Cerebellum (tissue), 4 donors: ENCODE measurements at places on chromosomes 5 and 9. TPM values are rescaled to one million over a fixed set of nuclear protein-coding genes. Genes with fewer than 3 reads are reported as not detected.

Gene SH3PXD2B
- total RNA-seq: 21.0 TPM

Gene NDFIP1
- 153 TPM for total RNA-seq

Gene PCDHAC1
- 32.4 TPM for total RNA-seq

Gene ELP1
- 53.3 TPM for total RNA-seq

Gene GPR151
- total RNA-seq: 0.18 TPM

Gene AKNA
- total RNA-seq: 10.6 TPM

DNA sequence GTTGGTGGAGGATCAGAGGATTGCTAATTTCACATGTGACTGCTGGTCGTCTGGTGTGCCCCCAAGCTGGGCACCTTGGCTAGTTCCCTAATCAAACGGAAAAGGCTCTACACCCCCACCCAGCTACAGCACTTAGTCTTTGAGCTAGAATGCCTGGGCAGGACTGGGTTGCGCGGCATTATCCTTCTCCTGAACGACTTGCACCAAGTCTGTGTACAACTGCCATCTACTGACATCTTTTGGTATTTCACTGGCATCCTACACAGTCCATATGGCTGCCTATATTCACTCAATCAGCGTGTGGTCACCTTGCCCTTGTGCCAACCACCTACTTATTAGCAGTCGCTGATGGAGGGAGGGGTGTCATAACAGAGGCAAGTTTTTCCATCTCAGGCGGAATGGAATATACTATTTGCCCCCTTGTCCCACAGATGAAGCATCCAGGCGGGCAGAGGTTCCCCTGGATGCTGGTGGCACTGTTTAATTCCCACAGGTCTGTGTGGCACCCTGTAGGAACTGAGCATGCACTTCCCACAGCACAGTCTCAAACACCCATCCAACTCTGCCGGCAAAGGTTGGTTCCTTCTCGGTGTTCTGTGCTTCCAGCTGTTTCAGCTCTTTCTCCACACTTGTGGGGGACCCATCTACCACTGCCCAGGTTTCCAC lies 150.1 kb downstream of the OSTF1 start:
- DNase-seq: no peak

- DNase-seq: no peak
Measured at GRCh38 chr5:178488696-178489095, 101.5 kb downstream of the COL23A1 start.

- no peak for DNase-seq
Measured at GRCh38 chr5:128358826-128359225, 179.2 kb downstream of the FBN2 start.

DNA sequence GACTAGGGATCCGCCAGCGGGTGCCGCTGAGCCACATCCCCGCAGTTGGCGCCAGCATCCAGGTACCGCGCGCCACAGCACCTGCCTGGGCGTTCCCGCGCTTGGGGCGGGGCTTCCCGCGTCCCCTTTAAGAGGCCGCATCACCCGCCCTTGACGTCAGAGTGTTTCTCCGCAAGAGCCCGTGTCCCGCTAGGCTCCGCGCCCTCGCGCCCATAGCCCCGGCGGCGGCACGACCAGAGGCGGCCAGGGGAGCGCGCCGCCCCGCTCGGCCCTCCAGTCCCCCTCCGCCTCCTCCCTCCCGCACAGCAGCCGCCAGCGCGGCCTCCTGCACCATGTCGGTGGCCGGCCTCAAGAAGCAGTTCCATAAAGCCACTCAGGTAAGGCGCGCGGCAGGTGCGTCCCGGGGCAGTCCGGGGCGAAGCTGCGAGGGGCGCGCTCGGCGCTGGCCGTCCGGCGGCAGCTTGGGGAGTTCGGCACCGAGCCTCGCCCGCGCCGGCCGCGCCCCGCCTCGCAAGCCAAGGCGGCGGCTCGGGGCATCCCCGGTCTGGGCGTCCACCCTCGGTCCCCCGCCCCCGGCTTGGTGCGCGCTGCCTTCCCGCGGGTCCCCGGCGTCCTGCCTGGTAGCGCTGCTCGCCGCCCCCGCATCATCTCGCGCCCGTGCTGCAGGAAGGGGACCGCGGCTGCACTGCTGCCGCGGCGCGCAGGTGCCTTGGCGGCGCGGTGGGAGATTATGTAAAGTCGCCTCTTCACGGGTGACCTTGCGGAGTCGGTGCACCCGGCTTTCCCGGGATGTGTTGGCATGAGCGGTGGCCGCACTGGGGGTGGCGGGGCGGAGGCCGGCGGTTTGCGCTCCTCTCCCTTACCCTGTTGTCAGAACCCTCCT lies at the start of gene SH3GL2:
TSS of gene SH3GL2 (plus strand) at position 156 of the 883 bp plus-strand sequence.
- peak; percentile 91 for DNase-seq

- DNase-seq: no peak
Measured at GRCh38 chr5:18517641-18518380, 883.6 kb downstream of the TAF11L14 start.

DNA sequence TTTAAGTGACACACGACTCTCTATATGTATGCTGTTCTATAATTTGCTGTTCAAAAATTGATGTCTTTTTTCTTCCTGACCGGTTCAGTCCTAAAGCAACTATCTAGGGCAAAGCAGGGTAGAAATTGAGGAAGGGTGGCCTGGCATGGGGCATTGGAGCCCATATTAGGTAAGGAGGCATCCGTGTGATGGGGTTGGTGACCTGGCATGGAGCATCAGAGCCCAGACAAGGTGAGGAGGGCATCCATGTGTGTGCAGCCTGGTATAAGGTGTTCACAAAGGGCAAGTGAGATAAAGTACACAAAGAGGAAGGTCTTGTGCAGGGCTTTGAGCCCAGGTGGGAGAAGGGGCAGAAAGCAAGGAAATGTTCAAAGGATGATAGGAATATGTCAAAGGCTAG lies 104.9 kb downstream of the PAM start:
- DNase-seq: no peak

GRCh38 chr5:68550015-68550414 lies 334.5 kb downstream of the PIK3R1 start:
- DNase-seq: no peak

- DNase-seq: no peak
Measured at GRCh38 chr5:42285230-42285629, 138.0 kb upstream of the GHR start.
